NCI-H1105 (cell line): ENCODE measurements at places on chromosomes 1 and 21.

GRCh38 chr1:198185759-198186158, 29.0 kb downstream of the NEK7 start:
- DNase-seq, result no peak

DNA sequence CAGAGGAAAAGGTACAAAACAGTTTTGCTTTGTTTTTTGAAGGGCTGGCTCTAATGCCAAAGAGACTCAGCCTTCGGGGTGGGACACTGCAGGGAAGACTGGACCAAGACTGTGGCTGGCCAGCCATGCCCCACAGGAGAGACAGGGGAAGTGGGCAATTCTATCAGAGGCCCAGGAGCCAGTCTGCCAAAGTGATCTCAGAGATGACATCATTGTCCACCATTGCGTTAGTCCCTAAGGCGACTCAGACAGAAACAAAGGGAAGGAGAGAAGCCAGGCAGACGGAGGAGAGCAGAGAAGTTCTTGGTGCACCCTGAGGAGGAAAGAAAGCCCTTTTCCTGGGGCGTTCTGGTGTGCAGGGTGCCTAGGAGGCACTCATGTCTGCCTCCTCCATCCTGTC, 26.4 kb downstream of the OPTC start:
- DNase-seq, result no peak

DNA sequence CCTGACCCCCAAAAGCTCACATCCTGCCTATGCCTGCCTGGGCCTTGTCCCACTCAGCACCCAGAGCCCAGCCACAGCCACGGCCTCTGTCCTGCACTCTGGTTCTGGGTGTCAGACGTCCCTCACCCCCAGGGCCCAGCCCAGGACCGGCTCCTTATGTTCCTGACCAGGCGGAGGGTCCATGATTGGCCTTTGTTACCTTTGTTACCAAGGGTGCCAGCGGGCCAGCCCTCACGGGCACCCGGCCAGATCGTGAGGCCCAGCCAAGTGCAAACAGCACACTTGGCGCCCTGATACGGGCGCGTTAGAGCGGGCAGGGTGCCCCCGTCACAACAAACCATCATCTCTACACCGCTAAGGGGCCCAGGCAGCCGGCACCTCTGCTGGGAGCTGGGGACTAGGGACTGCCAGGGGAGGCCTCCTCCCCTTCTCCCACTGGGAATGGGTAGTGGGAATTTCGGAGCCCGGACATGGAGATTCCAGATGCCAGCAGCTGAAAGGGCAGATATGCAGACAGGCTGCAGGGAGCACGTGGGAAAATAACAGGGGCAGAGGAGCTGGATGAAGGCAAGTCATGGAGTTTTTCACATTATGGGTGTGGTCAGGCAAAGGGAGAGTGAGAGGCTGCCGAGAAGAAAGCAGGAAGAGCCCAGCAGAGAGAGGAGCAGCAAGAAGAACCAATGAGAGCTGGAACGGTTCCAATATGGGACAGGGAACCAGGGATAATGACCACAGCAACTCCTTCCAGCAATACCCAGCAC, 22.1 kb downstream of the HSPG2 start:
- DNase-seq, result peak; percentile 62

GRCh38 chr21:19463966-19464365, 1060.4 kb upstream of the TMPRSS15 start:
- no peak for DNase-seq

DNA sequence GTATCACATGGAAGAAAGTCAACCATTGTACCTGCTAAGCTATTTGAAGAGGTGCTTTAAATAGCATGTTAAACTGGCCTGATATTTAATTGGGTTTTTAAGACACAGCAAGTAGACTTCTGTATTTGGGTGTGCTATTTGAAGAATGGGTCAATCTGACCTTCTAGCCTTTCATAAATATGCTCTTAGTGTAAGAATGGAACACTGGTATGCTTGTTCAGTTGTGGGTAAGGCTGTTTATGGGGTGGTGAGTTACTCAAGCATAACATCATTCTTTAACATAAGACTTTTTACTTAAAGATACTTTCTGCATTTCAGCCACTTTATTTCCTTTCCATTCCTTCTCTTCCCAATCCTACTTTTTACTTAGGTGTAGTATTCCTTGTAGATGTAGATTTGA, 21.4 kb downstream of the AHCYL1 start:
- no peak for DNase-seq

- DNase-seq, result no peak
Observed at GRCh38 chr1:26154750-26155149, 4.1 kb upstream of the FAM110D start.

- DNase-seq, result no peak
Observed at GRCh38 chr1:11903210-11903609, 23.0 kb downstream of the KIAA2013 start.

DNA sequence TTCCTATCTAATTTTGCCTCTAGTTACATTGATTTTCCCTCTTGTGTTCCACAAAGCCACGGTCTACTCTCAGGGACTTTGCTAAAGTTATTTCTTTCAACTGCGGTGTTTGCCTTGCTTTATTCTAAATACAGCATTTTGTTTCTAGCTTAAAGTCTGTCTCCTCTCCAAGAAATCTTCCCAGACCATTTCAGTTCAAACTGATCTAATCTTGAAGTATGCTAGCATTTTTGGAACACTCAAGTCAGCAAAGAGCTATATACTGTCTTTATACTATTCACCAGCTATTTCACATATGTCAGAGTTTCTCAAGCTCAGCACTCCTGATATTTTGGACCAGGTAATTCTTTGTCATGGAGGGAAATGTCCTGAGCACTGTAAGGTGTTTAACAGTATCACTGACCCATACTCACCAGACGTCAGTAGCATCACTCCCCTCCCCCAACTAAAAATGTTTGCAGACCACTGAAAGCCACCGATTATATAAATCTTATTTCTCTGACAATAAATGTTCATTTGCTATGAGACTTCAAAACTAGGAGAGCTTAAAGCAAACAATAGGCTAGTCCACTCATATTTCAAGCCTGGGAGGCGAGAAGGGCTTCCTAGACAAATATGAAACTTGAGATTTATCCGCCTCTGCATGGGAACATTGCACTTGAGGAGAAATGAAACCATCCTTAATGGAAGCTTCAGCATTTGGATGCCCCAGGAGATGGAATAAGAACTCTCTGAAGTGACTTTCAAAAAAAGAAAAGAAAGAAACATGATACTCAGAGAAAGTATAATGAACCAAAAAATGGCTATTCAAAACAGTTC, 81.1 kb downstream of the KIAA0319L start:
- no peak for DNase-seq
